ENCODE measurements at places on chromosomes 6 and 20. TPM values are rescaled to one million over a fixed set of nuclear protein-coding genes. Genes with fewer than 3 reads are reported as not detected.
A peak's percentile ranks its signal among the peaks of the same experiment; 100 is the strongest.

DNA sequence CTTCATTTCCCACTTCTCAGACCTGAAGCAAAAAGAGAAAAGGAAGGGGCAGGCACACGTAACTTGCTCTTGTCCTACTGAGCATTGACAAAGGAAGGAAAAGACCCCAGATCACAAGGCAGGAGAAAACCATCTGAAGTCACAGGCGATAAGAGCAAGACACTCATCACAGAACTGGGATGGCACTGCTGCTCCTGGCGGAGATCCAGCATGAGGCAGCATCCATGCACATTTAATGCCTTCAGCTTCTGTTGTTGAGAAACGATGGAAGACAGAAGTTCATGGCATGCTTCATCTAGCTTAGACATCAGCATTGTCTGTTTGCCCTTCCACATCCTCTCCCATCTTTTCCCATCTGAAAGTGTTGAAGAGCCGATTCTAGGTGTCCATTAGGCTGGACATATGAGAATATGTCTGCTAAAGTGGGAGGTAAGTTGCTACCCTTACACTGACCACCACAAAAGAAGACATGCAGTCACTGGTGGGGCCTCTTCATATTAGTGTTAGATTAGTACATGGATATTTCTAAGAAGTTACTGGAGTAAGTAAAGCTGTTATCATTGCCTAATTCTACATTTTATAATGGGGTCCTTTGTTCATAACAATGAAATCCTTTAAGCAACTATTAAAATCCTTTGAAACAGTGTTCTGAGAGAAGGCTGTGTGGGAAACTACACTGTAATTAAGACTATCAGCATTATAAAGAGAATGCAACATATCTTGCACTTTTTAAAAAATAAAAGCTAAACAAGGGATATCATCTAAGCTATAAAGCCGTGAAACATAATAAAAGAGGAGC is 618.5 kb downstream of the C6orf118 start:
- no peak for DNase-seq
- H3K4me3 ChIP-seq = no peak overlapping the region
- no peak overlapping the region for H3K27ac ChIP-seq

GRCh38 chr6:11163932-11164331 is 52.4 kb upstream of the ERVFRD-1 start:
- no peaks in the 10 kb centered on the region for H3K27me3 ChIP-seq
- no peaks in the 10 kb centered on the region for H3K4me1 ChIP-seq
- DNase-seq = no peak
- H3K27ac ChIP-seq = no peak overlapping the region
- H3K4me3 ChIP-seq = no peak overlapping the region

DNA sequence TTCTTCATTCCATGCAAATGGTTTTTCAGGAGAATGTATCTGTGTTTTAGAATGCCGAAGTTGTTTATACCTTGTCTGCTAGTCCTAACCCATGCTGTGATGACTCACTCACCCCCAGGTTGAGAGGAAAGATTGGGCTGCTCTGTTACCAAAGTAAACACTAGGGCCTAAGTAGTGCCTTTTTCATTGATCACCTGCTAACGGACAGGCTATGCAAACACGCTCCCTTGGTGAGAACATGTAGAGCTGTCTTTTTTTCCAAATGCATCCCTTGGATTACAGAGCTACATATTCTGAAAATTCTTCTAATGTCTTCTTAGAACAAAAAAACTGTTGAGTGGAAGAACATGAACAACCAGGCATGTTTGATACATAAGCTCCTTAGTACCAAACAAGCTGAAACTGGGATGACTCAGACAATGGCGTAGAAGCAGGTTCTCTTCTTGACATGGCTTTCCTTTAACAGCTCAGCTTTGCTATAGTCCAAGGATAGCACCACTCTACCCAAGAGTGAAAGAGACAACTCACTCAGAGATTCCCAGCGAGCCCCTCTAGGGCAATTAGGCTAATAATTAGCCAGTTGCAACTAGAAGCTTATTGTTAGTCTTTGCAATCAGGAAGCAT is 20.5 kb downstream of the PERP start:
- H3K27ac ChIP-seq = no peak overlapping the region
- DNase-seq = no peak
- no peaks in the 10 kb centered on the region for H3K36me3 ChIP-seq

DNA sequence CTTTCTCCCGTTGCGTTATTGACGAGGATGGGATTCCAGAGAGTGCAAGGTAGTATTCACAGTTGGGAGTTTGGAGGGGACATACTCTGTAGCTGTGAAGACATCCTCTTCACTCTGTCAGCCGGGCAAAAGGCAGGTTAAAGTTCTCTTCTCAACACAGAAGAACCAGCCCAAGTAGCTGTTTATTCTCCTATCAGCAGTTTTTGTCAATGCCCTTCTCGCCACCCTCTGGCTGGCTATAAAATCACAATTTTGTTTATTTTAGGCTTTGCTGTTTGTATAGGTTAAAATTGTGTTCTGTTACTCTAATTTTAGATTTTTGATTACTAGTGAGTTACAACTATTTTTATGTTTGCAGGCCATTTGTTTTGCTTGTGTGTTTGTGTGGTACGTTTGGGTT is 37.9 kb upstream of the MAS1 start:
- H3K36me3 ChIP-seq = no peaks in the 10 kb centered on the region
- no peak overlapping the region for H3K27ac ChIP-seq

GRCh38 chr6:148934961-148935360 is 188.1 kb downstream of the UST start:
- no peaks in the 10 kb centered on the region for H3K27me3 ChIP-seq
- no peaks in the 10 kb centered on the region for H3K36me3 ChIP-seq
- DNase-seq = no peak
- no peak overlapping the region for H3K4me3 ChIP-seq
- no peaks in the 10 kb centered on the region for H3K4me1 ChIP-seq

DNA sequence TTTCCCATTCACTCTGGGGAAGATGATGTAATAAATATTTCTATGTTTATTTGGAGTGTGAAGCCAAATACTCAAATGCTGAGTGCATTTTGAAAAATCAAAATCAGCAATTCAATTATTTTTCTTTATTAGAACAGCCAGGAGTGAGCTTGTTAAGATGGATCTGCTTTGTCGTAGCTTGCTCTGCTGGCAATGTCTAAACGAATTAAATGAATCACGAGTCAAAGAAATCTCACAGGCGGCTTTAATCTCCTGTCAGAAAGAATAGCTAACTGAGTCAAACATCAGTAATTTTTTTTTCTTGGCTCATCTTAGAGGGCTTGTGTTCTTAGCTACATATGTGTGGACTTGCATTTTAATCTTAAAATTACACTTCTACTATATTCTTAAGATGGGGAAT is 100.2 kb upstream of the HMGN3 start:
- no peaks in the 10 kb centered on the region for H3K27me3 ChIP-seq
- no peaks in the 10 kb centered on the region for H3K4me1 ChIP-seq
- no peak overlapping the region for H3K4me3 ChIP-seq
- no peaks in the 10 kb centered on the region for H3K36me3 ChIP-seq
- DNase-seq = no peak

DNA sequence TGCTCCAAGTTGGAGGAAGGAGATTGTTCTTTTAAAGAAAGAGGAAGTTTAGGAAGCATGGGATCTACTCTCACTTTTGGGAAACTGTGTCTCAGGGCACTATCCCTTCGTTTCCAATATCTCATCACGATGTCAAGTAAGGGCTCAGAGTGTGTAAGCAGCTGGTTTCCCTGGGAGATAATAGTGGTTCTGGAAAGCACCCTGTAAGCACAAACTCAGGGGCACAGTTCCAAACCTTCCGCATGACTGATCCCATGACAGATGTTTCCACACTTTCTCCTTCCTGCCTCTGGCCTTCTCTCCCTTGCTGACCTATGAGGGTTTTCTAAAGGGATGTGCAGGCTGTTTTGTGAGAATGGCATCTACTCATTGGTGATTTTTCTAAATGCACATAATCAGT is 33.9 kb downstream of the ADTRP start:
- H3K4me1 ChIP-seq = no peaks in the 10 kb centered on the region
- H3K36me3 ChIP-seq = no peaks in the 10 kb centered on the region
- no peaks in the 10 kb centered on the region for H3K27me3 ChIP-seq
- H3K4me3 ChIP-seq = no peak overlapping the region
- peak overlapping the region; percentile 15 for H3K27ac ChIP-seq
- peak; percentile 67 for DNase-seq

DNA sequence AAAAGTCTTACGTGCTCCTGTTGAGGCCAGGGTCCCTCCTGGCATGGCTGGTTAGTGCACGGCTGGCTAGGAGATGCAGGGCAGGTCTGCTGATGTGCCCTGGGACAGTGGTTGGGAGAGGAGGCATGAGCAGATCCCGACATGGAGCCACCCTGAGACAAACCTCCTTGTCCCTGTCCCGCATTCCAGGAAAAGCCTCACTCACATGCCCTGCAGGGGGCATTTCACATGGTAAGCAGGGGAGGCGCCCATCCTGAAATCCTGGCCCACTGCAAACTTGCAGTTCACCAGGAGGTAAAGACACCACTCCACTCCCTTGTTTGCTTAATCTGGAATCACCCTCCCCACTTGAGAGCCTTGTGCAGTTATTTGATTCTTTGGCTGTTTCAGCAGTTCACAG is 116.7 kb upstream of the SLC24A3 start:
- peaks cover 18% of the 10 kb centered on the region for H3K4me1 ChIP-seq
- H3K27me3 ChIP-seq = no peaks in the 10 kb centered on the region
- no peak for DNase-seq
- no peak overlapping the region for H3K4me3 ChIP-seq
- no peak overlapping the region for H3K27ac ChIP-seq

- H3K27ac ChIP-seq = peak overlapping the region; percentile 40
- no peaks in the 10 kb centered on the region for H3K4me1 ChIP-seq
- H3K27me3 ChIP-seq = no peaks in the 10 kb centered on the region
- no peaks in the 10 kb centered on the region for H3K36me3 ChIP-seq
- H3K4me3 ChIP-seq = no peak overlapping the region
- no peak for DNase-seq
These were observed 36.6 kb downstream of the CITED2 start for GRCh38 chr6:139337830-139338229.

DNA sequence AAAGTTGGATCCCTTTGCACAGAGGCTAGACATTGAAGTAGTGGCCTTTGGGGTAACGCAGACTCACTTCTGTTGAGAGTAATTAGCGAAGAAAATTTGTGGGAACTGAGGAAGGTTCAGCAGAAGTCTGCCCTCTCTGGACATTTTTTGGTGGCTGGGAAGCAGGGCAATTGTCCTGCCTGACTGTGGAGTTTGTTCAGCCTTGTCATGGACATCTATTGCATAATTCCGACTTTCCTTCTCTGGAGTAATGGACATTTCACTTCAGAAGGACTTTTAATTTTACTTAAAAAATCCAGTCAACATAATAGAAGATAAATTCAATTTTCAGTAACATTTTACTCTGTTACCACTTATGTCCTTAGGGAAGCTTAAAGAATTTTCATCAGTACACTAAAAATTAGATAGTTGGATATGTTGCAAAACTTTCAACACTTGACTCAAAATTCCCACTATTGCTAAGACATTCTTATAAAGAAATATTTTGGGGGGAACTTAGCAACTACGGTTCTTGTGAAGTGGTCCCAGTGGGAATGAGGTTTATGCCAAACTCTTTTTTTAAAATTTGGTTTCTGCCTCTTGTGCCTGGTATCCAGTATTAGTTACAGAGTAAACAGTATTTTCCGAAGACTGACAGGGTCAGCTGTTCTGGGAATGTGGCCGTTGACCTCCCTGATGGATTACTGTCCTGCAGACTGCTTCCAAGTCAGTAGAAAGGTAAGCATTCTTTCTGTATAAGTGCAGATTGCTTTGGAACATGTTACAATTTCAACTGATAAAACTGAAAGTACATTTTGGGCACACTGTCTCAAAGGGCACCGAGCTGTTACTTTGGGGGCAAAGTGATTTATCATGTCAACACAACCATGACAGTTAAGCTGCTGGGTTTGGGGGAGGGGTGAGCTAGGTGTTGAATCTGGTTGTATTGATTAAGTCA is 100.6 kb upstream of the MLIP start:
- no peaks in the 10 kb centered on the region for H3K4me1 ChIP-seq
- H3K27ac ChIP-seq = no peak overlapping the region
- H3K36me3 ChIP-seq = no peaks in the 10 kb centered on the region
- no peaks in the 10 kb centered on the region for H3K27me3 ChIP-seq
- DNase-seq = no peak

DNA sequence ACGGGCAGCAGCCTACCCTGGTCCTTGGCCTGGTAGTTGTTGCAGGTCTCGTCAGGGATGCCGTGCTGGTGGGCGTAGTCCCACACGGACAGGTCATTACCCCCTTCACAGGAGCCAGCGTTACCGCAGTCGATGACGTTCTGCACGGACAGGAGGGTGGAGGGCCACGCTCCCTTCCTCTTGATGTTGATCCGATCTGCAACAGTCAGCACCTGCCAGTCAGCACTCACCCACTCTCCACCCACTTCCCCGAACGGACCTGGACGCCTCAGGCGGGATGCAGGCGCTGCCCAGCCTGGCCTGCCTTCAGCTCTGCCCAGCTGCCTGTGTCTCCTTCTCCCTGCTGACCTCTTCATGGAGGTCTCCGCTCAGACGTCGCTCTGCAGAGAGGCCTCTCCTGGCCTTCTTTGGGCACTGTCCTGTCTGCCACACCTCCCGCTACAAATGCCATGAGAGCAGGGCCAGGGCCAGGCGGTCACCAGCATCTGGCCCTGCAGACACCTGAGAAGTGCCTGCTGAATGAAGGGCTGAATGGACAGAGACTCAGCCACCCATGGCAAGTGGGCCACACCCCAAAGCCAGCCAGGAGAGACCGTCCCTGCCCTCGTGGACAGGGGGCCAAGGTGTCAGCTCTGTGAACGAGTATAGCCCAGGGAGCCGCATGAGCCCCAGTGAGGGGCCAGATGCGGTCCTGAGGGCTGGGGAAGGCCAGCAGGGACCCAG is 5.4 kb downstream of the CTSZ start:
- DNase-seq = no peak
- H3K4me1 ChIP-seq = peaks cover 10% of the 10 kb centered on the region
- H3K4me3 ChIP-seq = no peak overlapping the region

The AGER gene
- 10.1 TPM for total RNA-seq

The ADGRB3 gene
- total RNA-seq = 0.42 TPM

The BLCAP gene
- 87.2 TPM for total RNA-seq

The BPIFB2 gene
- total RNA-seq = 0.35 TPM

The ZNF391 gene
- total RNA-seq = 1.9 TPM

The MOXD1 gene
- 5.6 TPM for total RNA-seq

The NR2E1 gene
- total RNA-seq = not detected

The GSTA3 gene
- not detected for total RNA-seq

The APOM gene
- total RNA-seq = 2.4 TPM
